EL (cell line): ENCODE measurements at places on chromosomes 6 and 20.

DNA sequence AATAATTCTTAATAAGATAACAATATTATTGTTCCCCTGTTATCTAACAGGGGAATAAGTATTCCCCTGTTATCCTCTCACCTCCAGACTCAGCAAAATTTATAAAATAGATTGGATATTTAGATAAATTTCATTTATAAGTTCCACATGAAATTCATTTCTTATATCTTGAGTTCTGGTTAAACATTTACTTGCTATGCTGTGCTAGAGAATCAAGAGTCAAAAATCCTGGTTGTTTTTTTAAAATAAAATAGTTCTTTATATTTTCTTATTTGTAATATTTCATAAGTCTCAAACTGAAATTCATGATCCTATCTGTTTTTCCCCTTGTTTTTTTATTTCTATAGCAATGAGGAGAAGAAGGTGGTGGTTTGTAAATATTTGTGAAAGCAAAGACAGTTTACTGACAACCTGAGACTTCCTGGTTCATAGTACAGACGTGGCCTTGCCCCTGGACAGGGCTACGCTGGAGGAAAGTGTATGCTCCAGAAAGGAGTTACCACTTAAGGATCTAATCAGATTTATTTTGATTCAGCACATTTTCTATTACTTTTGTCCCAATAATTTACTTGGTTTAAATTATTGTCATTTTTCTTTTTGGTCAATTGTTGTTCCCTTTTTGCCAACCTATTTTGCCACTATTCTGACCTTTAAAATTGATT is 37.8 kb upstream of the MARCKS start:
- no peak for DNase-seq

DNA sequence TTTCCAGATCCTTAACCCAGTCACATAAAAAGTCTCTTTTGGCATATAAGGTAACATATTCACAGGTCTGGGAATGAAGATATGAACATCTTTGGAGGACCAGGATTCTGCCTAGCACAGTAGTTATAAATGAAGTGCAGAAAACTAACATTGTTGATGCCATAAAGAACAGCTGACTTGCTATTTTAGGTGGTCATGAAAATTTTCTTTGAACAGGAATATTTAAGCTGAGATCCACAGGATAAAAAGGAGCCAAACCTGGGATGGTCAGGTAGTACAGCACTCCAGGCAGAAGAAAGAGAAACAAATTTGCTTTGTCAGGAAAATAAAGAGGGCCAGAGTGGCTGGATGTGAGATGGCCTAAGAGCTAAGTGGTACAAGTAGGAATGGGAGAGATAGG is 80.0 kb downstream of the CENPW start:
- no peak for DNase-seq

DNA sequence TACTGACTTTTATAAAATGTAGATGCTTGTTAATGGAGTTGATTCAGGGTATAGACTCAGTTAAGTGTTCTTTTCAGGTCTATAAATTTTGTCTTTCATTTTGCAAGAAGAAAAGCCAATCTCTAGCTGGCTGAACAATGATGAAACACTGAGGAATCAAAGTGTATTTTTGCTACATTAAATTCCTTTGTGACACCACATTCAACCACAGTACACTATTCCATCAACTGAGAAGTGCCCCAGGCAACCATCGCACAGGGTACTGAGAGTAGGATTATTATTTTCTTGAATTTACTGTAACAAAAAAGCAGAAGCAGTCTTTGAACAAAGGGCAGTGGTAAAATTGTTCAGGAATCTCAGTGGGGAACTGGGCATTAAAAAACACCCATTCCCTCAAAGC is 83.6 kb downstream of the PREP start:
- DNase-seq, result peak; percentile 83

DNA sequence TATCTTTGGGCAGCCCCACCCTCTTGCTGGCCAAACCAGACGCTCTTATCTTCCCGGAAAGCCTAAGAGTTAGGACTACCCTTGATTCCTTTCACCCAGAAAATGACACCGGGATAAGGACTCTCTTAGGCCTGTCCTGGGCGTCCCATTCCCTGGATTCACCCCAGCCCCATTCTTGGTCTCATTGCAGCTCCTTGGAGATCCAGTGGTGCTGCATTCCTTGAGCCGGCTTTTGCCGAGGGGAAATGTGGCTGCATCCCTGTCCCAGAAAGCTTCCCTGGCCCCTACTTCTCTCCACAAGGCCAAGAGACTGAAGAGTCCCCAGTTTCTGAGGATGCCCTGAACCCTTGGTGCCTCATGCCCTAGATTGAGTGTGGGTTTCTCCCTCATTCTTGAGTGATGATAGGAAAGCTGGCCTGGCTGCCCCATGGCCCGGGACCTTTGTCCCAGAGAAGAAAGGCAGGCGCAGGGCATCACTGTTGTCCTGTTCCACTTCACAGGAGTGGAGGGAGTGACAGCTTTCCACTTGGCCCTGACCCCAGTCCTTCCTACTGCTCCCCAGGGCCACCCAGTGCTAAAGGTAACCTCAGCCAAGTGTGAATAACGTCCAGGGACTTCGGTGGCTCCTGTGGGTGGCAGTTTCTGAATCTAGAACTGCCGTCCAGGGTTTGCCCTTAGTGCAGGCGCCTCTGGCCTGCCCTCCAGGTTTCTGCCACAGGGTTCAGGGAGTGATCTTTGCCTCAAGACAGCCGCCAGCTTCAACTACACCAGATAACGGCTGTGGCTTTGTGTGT is 42.7 kb upstream of the MYL9 start:
- DNase-seq, result no peak

GRCh38 chr20:32208499-32209154 is 947 bp downstream of the POFUT1 start:
- DNase-seq, result no peak

GRCh38 chr6:150666071-150666470 is 66.4 kb downstream of the PLEKHG1 start:
- no peak for DNase-seq

DNA sequence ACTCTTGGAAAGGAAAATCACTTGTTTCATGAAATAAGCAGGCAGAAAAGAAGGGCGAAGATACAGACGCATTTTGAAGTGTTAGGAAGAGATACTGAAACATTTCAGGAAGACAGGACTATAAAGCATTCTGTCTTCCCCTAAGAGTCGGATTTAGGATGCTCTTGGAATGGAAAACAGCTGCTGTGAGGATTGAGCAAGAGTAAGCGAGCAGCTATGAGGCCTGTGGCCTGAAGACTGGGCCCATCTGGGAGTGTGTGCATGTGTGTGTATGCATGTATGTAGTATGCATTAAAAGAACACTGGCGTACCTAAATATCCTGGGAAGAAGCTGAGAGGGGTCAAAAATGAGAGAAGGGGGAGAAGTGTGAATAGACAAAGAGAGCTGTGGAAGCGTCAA is 83.6 kb downstream of the SIM1 start:
- DNase-seq, result no peak

GRCh38 chr6:100809346-100809745 is 71.8 kb downstream of the ASCC3 start:
- DNase-seq, result no peak

GRCh38 chr6:2748183-2748582 is 2.5 kb downstream of the MYLK4 start:
- DNase-seq, result no peak

DNA sequence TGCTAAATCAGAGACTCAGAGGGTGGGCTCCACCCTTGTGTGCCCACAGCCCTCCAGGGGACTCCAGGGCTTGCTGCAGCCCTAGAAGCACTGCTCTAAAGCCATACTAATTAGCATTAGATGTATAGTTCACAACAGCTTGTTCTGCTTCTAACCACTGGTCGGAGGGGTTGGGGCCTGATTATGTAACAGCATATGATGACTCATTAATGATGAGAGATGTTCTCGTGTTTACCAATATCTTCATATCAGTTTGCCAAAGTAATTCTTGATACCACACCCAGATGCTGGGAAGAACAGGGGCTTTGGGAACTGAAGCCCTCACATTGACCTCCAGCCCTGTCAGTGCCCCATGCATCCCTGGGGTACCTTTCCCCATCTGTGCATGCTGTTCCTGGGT is 104.1 kb upstream of the FOXA2 start:
- DNase-seq, result no peak

DNA sequence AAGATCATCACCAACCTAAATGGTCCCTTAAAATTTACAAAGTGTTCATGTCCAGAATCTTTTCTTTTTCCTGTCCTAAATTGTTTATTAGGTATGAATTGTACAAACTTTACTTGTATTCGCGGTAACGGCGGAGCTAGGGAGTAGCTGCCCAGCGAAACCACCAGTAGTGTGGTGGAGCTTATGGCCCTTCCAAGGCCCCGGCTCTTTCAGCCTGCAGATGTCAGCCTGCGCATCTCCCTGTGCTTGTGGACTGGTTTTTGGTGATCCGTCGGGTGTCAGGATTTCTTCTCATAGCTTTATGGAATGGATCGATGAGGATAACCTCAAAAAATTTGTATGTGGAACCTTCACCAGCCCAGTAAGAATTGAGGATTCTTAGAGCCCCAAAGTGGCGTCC is 27.2 kb upstream of the ENPP1 start:
- no peak for DNase-seq

DNA sequence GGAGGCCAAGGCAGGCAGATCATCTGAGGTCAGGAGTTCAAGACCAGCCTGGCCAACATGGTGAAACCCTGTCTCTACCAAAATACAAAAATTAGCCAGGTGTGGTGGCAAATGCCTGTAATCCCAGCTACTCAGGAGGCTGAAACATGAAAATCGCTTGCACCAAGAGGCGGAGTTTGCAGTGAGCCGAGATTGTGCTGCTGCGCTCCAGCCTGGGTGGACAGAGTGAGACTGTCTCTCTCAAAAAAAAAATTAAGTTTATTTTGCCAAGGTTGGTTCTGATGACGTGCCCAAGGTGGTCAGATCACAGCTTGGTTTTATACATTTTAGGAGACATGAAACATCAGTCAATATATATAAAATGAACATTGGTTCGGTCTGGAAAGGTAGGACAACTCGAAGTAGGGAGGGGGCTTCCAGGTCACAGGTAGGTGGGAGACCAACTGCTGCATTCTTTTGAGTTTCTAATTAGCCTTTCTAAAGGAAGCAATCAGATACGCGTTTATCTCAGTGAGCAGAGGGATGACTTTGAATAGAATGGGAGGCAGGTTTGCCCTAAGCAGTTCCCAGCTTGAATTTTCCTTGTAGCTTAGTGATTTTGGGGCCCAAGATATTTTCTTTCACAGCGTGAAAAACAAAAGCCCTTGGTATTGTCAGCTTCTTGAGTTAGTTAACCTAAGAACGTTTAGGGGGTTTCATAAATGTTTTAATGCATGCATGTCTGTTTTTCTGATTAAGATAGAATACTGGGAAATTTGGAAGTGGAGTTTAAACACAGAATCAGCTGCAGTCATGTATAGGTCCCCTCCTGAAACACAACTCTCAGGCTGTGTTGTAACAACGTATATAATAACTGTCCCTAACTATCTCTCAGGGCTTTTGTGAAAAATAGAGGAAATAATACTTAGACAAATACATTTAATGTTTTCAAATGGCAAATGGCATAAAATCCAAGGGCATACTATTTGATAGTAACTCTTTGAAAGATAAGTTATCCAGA is 16.7 kb downstream of the ACOT13 start:
- DNase-seq, result no peak

DNA sequence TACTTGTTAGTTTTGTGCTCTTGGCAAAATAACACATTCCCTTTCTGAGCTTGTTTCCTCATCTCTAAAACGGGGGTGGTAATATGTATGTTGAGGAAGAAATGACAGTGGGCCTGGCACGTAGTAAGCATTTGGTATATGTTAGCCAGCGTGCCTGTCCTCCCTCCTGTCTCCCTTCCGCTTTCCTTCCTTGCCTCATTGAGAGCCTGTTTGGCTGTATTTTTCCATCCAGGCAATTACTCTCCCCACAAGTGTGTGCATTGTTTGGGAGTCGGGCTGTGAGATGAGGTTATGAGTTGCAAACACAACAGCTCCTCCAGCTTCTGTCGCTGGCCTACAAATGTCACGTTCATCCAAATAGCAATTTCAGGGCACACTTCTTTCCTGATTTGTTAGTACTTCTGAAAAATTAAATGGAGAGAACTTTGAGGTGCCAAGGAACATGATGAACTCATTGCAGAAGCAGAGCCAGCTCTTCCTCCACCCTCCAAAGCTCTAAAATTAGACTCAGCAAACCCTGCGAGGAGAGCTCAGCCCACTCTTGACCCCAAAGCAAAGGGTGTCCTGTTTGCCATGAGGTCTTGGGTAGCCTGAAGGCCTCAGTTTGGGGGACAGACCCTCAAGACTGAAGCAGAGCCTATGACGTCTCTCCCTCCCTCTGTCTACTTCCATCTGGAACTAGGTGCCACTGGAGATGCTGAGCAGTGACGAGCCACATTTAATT is 50.7 kb upstream of the TOX2 start:
- DNase-seq, result no peak

- DNase-seq, result peak; percentile 8
Observed at GRCh38 chr6:32980488-32981038, 12.2 kb downstream of the BRD2 start.

GRCh38 chr6:37008484-37009465 is 3.3 kb downstream of the FGD2 start:
- no peak for DNase-seq

- no peak for DNase-seq
Observed at GRCh38 chr6:169803271-169803811, 51.9 kb downstream of the ERMARD start.

GRCh38 chr6:22913612-22914011 is 344.2 kb downstream of the HDGFL1 start:
- no peak for DNase-seq

DNA sequence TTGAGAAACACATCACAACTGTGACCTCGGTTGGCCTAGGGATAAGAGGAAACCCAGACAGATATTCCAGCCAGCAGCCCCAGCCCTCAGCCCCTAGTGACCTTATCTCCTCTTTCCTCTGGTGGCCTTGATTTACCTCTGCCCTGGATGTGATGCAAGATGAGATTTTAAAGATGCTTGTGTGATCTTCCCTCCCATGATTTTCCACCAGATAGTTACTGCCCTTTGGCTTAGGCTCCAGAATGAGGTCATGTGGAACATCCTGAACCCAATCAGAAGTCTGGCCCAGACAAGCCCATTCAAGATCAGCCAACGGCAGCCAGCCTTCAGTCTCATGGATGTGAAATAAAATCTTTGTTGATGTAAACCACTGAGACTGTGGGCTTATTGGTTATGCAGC is 104.0 kb downstream of the BANF2 start:
- DNase-seq, result no peak

GRCh38 chr6:45698046-45698445 is 317.6 kb downstream of the CLIC5 start:
- peak; percentile 75 for DNase-seq

DNA sequence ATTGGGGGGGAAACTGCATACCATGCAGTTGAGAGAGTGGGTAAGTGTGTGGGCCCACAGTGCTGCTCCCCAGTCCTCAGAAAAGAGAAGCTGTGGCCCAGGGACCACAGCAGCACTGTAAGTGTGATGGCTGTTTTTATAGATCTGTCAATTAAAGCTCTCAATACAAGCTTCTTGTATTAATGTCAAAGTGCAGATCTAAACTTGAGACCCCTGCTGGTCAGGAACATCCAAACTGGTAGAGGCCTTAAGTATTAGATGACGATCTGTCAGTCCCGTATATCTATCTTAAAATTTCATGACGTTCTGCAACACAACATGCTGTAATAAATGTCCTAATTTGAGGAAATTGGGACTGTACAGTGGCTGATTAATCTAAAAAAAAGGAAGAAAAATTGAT is 74.8 kb downstream of the TULP4 start:
- no peak for DNase-seq

- no peak for DNase-seq
Observed at GRCh38 chr6:25041485-25042035, 105.8 kb upstream of the RIPOR2 start.
